ENCODE measurements at places on chromosomes 1 and 21. TPM values are rescaled to one million over a fixed set of nuclear protein-coding genes. Genes with fewer than 3 reads are reported as not detected.

The MTOR gene
- 14.0 TPM for total RNA-seq

The B3GALT2 gene
- total RNA-seq: not detected

The COX20 gene
- 36.8 TPM for total RNA-seq

The LEFTY1 gene
- total RNA-seq: 1.5 TPM

The ALPL gene
- 0.47 TPM for total RNA-seq

The SPRR2B gene
- total RNA-seq: not detected

The SHISAL2A gene
- 0.86 TPM for total RNA-seq

The GBP6 gene
- total RNA-seq: not detected

The UHMK1 gene
- 17.8 TPM for total RNA-seq

The ADAMTS1 gene
- 0.08 TPM for total RNA-seq

The OR2T29 gene
- total RNA-seq: not detected

The RNF186 gene
- not detected for total RNA-seq

The GIPC2 gene
- total RNA-seq: 0.07 TPM

The GSTM1 gene
- not detected for total RNA-seq

The ESRRG gene
- total RNA-seq: not detected

The CHIT1 gene
- not detected for total RNA-seq

Measured in A549 treated with Hydrocortisone at 1 μM for 4 hours (cell line).